ENCODE measurements at places on chromosomes 4 and X.

- DNase-seq = no peak
Measured at GRCh38 chr4:2413821-2414610, 4.4 kb downstream of the ZFYVE28 start.

DNA sequence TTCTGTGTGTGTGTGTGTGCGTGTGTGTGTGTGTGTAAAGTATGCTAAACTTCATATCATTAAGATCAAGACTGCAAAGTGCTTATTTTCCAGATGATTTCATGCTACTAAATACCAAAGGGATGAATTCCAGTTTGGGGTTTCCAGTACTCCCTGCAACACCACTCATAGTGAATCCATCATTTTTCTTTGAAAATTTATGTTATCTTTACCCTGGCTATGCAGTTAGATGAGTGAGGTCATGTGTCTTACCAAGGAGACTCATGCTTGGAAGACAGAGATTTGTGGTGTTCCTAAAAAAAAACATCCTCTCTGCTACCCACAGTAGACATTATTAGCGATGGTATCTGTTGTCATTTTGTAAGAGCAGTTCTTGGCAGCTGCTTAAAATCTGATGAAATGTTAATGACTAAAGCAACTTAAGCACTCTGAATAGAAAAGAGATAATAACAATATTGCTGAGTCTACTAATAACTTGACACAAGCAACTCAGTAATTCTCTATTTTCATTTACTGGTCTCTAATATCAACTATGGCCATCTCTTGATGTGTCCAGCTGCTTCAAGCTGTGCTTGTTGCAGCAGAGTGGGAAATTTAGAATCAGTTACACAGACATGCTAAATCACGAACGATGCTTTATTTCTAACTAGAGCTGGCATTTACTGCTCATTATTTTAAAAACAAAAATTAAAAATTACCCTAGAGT, 1953.0 kb upstream of the IGFBP7 start:
- no peak for DNase-seq

DNA sequence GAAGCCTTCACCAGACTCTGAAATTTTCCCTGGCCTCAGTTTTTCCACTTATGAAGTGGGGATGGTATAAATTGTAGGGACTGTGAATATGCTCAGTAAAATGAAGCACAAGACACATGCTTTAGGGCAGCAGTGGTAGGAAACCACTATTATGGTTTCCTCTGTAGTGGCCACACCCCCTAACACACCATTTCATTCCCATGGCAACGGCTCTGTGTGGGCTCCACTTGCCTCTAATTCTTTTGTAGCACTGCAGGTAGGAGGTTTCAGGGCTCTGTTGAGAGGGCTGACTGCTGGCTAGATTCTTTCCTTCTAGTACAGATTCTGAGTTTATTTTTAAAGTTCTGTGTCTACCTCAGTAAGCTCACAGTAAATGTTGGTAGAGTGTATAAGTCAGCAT, 3.5 kb upstream of the VMA21 start:
- no peak for DNase-seq

DNA sequence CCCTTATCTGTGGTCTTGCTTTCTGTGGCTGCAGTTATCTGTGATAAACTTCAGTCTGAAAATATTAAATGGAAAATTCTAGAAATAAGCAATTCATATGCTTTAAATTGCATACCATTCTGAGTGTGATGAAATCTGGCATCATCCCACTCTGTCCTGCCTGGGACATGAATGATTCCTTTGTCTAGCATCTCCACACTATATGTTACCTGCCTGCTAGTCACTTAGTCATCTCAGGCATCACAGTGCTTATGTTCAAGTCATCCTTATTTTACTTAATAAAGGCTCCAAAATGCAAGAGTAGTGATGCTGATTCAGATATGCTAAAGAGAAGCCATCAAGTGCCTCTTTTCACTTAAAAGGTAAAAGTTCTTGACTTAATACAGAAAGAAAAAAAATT, 14.3 kb upstream of the RAB9B start:
- no peak for DNase-seq

GRCh38 chrX:112896051-112896450, 55.4 kb upstream of the AMOT start:
- DNase-seq = no peak

GRCh38 chrX:91066104-91066503, 368.5 kb upstream of the PABPC5 start:
- no peak for DNase-seq

GRCh38 chr4:1992468-1993168, 16.2 kb downstream of the NELFA start:
- DNase-seq = no peak

GRCh38 chrX:151871244-151871643, 41.4 kb upstream of the MAGEA4 start:
- DNase-seq = no peak

DNA sequence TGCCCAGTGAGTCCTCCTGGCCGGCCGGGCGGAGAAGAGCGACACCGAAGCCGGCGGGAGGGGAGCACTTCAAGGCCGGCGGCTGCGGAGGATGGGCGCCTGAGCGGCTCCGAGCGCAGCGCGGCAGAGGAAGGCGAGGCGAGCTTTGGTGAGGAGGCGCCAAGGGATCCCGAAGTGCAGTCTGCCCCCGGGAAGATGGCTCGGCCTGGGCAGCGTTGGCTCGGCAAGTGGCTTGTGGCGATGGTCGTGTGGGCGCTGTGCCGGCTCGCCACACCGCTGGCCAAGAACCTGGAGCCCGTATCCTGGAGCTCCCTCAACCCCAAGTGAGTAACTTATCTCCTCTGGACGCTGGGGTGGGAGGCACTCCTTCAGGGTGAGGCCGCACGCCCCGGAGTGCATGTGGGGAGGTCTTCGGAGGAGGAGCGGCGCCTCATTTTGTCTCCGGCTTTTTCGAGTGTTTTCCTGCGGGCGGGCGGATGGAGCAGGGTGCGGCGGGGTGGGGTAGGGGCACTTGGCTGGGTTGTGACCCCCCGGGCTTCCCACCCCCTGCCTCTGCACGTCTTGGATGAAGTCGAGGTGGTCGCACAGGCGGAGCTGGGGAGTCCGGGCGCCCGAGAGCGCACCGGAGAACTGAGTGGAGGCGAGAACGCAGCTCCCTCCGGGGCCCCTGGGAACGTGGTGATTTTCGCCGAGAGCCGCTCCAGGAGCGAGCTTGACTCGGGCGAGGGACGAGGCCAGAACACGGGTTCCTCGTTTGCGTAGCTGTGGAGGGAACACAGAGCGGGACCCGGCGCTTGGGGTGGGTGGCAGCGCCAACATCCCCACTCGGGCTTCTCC, 979 bp downstream of the EFNB1 start:
- DNase-seq = no peak

DNA sequence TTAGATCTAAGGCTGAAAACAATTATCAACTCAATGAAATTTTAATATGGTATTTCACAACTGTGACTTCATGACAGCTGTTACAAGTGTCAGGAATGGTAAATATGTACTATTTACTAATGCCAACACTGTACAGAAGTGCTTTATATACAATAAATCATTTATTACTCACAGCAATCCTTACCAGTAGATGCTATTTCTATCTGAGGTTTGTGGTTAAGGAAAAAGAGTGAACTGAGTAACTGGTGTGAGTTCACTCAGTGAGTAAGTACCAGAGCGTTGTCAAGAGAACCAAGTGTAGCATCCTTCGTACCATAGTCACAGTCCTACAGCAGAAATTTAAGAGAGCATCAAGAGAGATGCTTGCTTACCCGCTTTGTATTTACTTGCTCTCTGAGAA, 23.3 kb downstream of the MTHFD2L start:
- no peak for DNase-seq
